NCI-H2171 treated with DMSO at 0.1 percent for 48 hours (cell line): ENCODE measurements at places on chromosomes 16 and 17.

DNA sequence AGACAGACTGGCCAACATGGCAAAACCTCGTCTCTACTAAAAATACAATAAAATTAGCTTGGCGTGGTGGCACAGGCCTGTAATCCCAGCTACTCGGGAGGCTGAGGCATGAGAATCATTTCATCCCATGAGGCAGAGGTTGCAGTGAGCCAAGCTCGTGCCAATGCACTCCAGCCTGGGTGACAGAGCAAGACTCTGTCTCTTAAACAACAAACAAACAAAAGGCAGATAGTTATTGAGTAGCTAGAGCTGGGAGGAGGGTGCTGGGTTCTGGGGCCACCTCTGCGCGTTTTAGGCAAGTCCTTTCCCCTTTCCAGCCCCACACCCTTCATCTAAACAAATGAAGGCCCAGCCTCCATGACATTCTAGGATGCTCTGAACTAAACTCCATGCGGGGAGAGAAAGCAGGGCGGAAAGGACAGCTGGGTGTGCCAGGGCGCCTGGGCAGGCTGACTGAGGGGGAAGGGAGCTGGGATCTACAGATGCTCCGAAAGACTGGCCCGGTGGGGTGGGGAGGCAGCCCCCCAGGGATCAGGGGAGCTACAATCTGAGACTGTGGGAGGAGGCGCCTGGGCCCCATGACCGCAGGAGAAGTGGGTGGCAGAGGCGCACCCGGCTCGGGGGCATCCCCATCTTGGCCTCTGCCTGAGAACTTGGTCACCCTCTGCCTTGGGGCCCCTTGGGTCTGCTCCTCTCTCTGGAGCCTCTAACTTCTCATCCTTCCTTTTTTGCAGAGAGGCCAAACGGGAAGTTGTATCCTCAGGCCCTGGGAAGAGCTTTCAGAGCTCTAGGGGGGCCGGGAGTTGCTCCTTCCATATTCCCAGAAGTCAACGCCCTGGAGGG is 910 bp downstream of the ITGAL start:
- no peak for DNase-seq

DNA sequence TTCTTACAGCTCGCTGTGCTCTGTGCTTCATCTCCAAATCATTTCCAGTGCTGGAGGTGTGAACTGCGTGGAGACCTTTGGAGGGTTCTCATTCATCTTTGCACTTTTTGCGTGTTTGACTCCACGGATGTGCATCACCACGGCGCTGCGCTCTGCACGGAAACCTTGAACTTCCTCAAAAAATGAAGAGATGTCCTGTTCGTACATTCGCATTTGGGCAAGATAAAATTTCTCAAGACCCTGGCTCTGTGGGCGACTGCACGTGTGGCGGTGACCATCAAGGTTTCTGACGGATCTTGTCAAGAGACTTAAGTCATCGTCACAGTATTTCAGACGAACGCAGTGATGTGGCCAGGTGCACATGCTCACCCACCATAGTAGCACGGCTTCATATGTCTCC is 10.3 kb upstream of the PVALEF start:
- no peak for DNase-seq

DNA sequence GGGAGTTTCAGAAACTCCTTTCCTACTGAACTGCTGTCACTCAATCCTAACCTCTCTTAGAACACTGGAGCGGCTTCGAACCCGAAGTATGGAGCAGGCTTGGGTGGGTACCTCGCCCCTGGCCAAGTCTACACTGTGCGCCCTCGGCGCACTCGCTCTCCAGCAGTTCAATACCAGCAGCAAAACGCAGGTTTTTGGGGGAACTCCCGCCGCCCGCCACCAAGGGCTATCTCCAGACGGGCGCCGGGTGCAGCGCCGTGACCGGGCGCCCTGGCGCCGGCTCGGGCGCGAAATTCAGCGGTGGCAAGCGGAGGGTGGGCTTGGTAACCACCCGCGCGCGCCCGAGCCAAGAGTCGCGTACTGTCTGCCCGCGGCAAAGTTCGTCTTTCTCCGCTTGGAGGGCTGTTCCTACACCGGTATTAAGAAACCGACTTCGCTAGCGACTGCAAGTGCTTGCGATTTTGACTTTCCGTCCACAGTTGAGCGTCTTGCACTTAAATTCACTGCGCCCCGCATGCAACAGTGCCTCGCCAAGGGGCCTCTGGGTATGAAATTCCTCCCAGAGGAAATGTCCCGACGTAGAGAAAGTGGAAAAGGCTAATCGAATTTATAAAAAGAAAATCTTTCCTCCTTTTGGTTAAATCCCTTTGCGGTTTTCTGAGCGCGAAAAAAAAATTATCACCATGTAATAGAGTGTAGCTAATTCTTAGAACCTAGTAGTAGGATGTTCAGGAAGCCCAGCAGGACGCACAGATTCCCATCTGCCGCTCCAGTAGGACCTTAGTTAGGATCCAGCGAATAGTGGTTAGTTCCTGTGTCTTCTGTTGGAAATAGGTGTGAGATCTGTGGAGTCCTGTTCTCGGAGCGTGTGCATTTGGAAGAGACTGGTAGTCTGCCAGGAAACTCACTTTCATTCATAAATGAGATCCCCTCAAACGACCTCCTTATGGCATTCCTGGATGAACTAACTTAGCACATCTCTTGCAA is 5.0 kb upstream of the SALL1 start:
- no peak for DNase-seq

GRCh38 chr16:86669937-86670749 is 91.8 kb downstream of the FOXL1 start:
- DNase-seq, result no peak

DNA sequence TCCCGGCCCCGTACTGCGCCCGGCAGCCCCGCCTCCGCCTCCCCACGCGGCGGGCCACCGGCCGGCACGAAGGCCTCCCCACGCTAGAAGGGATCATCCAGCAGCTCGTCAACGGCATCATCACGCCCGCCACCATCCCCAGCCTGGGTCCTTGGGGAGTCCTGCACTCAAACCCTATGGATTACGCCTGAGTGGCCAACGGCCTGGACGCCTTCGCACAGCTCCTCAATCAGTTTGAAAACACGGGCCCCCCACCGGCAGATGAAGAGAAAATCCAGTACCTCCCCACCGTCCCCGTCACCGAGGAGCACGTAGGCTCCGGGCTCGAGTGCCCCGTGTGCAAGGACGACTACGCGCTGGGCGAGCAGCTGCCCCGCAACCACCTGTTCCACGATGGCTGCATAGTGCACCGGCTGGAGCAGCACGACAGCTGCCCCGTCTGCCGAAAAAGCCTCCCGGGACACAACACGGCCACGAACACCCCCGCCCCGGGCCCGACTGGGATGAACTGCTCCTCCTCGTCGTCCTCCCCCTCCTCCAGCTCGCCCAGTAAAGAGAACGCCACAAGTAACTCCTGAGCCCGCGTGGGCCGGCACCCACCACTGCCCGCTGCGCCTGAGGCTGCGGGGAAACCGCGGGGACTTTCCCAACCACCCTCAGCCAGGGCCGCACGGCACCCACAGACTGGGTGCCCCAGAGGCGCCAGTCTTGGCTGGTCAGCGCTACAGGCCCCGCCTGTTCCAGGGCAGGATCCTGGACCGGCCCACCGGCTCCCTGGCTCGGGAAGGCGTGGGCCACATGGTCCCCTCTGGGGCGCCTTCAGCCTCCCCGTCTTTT is 39.0 kb upstream of the AKAP1 start:
- DNase-seq, result no peak

- DNase-seq, result no peak
Observed at GRCh38 chr17:8062435-8062806, 23.6 kb downstream of the ALOX15B start.

- DNase-seq, result no peak
Observed at GRCh38 chr17:8315764-8316217, 5.8 kb downstream of the ARHGEF15 start.

DNA sequence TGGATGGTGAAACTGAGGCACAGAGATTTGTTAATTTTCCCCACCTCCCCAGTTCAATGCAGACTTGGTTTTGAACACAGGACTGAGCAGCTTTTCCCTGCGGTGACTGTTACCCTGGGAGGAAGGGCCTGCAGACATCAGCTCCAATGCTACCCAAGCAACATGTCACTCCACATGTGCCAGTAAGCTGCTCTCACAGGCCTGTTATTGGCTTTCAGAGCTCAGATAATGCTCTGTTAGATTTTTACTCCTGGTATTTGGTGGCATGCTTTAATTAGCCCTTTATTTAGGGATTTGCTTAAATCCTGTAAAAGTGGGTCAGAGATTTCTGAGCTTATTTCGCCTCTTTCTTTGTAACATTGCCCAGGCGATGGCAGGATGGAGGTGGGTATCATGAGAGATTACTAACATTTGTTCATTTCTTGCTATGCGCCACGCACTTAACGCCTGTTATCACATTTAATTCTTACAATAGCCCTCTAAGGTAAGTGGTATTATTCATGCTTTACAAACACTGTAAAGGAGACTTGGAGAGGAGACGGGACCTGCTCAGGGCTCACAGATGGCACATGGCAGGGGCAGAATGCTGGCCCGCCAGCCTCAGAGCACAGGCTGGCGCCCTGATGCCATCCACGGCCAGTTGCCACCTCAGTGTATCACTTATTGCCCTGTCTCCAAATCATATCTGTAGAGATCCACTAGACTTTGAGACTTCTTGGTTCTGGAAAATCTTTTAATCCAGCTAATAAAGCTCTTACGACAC is 84.0 kb upstream of the CACNG5 start:
- no peak for DNase-seq

- no peak for DNase-seq
Observed at GRCh38 chr17:81486199-81486810, 26.3 kb downstream of the ACTG1 start.
